ENCODE measurements at places on chromosomes 11 and 22.
A peak's percentile ranks its signal among the peaks of the same experiment; 100 is the strongest.

GRCh38 chr22:19791894-19792293 is 31.3 kb downstream of the TBX1 start:
- no peak for DNase-seq

GRCh38 chr11:47264521-47264920 is 5.4 kb upstream of the MADD start:
- no peak for DNase-seq

DNA sequence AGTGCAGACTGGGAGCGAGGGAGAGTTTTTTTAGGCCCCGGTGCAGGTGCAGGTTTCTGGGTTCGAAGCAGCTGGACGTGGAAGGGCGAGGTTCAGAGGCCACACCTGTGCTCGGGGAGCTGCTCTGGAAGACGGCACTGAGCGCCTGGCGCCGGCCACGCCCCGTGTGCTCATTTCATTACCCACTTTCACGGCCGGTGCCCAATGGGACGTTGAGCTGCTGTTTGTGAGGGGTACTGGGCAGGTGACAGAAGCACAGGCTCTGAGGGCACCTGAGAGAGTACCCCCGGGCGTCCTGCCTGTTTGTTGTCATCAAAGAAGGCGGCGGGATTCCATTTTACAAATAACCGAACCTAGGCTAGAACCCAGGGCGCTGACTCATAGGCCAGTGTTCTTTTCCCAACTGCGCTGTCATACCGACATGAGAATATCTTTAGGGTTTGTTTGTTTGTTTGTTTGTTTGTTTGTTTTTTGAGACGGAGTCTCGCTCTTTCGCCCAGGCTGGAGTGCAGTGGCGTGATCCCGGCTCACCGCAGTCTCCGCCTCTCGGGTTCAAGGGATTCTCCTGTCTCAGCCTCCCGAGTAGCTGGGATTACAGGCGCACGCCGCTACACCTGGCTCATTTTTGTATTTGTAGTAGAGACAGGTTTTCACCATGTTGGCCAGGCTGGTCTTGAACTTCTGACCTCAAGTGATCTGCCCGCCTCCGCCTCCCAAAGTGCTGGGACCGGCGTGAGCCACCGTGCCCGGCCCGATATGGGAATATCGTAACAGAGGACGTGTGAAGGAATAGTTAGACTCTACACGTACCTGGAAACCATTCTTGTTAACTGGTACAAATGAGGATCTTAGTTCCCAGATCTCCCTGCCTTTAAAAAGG is 16.6 kb upstream of the SPTBN2 start:
- peak; percentile 83 for DNase-seq

- peak; percentile 23 for DNase-seq
Measured at GRCh38 chr11:126352934-126353801, 2.3 kb upstream of the ST3GAL4 start.

- DNase-seq = no peak
Measured at GRCh38 chr11:74952752-74953151, 3.7 kb downstream of the SPCS2 start.

DNA sequence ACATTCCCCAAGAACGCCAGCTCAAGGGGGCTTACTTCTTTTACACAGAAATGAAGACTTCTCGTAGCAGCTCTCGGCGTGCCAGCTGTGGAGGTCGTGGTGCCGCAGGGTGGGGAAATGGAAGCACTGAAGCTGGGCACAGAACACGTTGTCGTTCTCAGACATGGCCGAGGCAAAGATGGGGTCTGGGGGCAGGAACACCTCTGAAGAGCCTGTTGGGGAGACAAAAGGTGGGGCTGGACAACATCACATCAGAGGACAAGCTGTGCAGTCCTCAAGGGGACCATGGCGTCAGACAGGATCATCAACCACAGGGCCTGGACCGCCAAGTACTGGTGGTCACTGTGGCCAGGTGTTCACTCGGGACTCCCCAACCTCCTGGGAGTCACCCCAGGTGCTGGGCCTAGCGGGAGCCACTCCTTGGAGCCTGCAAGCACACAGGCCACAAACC is 65.2 kb downstream of the DGCR2 start:
- no peak for DNase-seq

DNA sequence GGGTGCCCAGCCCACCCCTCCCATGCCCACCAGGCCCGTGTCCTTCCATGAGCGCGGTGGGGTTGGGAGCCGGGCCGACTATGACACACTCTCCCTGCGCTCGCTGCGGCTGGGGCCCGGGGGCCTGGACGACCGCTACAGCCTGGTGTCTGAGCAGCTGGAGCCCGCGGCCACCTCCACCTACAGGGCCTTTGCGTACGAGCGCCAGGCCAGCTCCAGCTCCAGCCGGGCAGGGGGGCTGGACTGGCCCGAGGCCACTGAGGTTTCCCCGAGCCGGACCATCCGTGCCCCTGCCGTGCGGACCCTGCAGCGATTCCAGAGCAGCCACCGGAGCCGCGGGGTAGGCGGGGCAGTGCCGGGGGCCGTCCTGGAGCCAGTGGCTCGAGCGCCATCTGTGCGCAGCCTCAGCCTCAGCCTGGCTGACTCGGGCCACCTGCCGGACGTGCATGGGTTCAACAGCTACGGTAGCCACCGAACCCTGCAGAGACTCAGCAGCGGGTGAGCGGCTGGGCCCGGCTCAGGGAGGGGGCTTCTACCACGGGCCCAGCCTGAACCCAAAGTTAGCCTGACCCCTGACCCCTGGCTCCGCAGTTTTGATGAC is 3.0 kb downstream of the PKP3 start:
- DNase-seq = no peak

DNA sequence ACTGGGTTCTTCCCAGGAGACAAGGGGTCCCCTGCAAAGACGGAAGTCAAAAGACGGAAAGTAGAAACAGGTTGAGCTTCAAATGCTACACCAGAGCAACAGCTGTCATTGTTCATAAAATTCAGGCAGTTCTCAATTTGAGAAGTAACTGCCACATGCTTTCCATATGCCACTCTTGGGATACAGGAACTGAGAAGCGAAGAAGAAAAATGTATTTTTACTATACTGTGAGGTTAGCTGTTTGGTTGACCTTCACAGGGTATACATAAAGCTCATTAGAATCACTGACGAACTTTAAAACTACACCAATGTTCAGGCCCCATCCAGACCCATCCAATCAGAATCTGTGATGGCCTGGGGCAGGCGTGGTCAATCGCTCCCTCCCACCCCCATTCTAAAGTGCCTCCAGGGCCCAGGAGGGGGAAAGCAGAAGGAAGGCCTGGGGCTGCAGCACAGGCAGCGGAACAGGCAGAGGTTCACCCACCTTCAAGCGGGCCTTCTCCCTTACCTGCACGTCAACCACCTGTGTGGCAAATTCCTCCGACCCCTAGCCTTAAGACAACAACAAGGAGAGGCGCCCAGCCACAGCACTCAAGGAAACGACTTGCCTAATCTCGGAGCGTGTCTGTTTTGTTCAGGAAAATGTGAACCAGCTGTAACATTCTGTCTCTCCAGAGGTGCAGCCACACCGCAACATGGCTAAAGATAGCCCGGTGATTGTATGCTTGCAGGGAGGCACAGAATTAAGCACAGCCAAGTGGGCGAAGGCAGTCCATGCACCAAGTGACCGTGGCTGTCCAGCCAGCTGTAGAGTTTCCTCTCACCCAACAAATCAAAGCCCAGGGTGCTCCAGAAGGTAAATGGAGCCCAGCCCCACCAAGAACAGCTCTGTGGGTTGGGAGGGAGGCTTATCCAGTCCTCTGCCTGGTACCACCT is 82.6 kb downstream of the MICAL3 start:
- no peak for DNase-seq

DNA sequence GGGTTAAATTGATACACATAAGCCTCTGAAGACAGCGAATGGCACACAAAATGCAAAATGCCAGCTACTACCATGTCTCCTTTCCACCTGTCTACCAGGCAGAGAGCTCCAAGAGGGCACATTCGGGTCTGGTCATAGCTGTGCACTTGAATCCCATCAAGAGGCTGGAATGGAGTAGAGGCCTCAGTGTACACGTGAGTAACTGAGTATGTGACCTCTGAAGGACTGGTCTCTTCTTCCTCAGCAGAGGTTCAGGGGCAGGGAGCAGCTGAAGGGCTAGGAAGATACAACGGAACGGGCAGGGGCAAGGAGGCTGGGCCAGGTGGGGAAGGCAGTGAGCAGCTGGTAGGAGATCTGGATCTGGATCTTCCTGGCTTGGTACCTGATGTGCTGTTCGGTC is 56.3 kb upstream of the PHOX2A start:
- no peak for DNase-seq

- DNase-seq = no peak
Measured at GRCh38 chr11:75056814-75057213, 39.9 kb downstream of the OR2AT4 start.

DNA sequence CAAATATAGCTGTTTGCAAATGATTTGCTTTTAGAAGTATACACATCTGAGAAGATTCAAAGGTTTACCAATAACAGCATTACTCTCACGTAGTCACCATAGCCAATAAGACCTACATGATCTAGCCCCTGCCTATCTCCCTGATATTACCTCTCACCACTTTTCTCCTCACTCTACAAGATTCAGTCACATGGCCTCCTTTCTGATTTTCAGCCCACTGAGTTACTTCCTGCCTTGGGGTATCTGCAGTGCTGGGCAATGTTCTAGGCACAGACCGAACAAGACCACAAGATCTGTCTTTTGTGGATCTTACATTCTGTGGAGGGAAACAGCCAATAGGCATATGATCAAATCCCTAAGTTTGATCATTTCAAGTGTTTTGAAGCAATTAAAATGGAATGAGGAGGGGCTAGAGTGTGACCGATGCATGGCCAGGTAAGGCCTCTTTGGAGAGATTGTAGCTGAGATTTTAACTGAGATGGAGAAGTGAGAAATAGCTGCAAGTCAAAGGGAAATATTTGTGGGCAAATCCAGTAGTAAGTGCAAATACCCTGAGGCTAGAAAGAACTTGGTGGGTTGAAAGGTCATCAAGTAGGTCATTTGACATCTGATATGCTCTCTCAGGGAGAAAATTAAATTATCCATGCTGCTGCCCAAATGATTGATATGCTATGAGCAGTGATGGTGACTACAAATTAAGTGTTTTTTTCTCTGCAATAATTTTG is 43.1 kb downstream of the ARL14EP start:
- DNase-seq = no peak

GRCh38 chr11:5857590-5857989 is at the start of gene OR52E8:
Gene OR52E8, minus strand, starts transcription at chr11:5857690. Its CDS starts 0 bp downstream, at chr11:5857690.
- DNase-seq = no peak

GRCh38 chr22:44436736-44437135 is 61.3 kb downstream of the RTL6 start:
- no peak for DNase-seq

GRCh38 chr11:72075109-72075508 is 5.2 kb downstream of the NUMA1 start:
- no peak for DNase-seq

GRCh38 chr11:70547386-70547785 is 149.1 kb downstream of the CTTN start:
- DNase-seq = no peak

GRCh38 chr11:60981515-60981914 is 10.0 kb downstream of the CD6 start:
- DNase-seq = no peak
